ENCODE measurements at places on chromosomes 6 and 20.

- H3K4me3 ChIP-seq = no peak overlapping the region
- no peak overlapping the region for H3K27ac ChIP-seq
- H3K4me1 ChIP-seq = no peaks in the 10 kb centered on the region
These were observed 49.4 kb downstream of the FUT9 start for GRCh38 chr6:96065213-96065612.

DNA sequence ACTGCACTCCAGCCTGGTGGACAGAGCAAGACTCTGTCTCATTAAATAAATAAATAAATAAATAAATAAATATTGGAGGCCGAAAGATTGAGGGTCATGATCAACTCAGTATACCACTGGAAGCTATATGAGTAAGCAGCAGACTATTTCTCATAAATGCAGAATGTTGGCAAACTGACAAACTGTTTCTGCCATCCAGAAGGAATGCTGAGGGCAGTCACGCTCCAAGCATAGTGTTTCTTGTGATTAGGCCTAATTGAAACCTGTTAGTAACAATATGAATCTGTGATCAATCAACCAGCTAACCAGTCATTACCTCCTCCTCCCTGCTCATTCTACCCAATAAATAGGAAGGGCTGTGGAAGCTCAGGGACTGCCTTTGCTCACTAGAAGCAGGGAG, 15.2 kb upstream of the KCNK15 start:
- H3K4me1 ChIP-seq = peaks cover 44% of the 10 kb centered on the region
- no peak overlapping the region for H3K4me3 ChIP-seq
- no peaks in the 10 kb centered on the region for H3K36me3 ChIP-seq

DNA sequence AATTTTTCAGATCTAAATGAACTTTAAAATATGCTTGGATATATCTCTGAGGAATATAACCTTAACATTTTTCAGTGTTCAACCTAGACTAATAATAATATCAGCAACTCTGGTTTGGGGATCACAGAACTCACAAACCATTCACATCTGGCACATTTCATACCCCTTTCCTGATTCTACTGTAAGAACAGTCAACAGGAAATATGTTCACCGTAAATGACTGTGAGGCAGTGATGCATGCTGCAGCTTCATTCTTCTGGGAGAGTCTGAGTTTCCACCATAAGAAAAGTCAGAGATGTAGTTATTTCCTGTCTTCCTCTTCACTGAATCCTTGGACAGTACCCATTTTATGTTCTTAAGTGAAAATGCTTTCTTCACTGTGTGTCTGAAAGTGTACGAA, 134.2 kb upstream of the IFNGR1 start:
- DNase-seq = no peak
- H3K4me3 ChIP-seq = no peak overlapping the region
- H3K27ac ChIP-seq = no peak overlapping the region
- H3K36me3 ChIP-seq = no peaks in the 10 kb centered on the region

- peak; percentile 72 for DNase-seq
- peak overlapping the region; percentile 73 for H3K27ac ChIP-seq
- peaks cover 69% of the 10 kb centered on the region for H3K4me1 ChIP-seq
- no peaks in the 10 kb centered on the region for H3K36me3 ChIP-seq
These were observed 4.5 kb upstream of the SYS1 start for GRCh38 chr20:45358282-45359068.

- DNase-seq = no peak
- H3K36me3 ChIP-seq = no peaks in the 10 kb centered on the region
- no peaks in the 10 kb centered on the region for H3K4me1 ChIP-seq
- H3K27ac ChIP-seq = no peak overlapping the region
These were observed 42.9 kb downstream of the POU3F2 start for GRCh38 chr6:98877250-98877649.

- DNase-seq = no peak
- H3K27ac ChIP-seq = no peak overlapping the region
- no peak overlapping the region for H3K4me3 ChIP-seq
These were observed 38.0 kb downstream of the TNFAIP3 start for GRCh38 chr6:137904822-137905617.
